Calu3 (cell line): ENCODE measurements at places on chromosomes 12 and 14. TPM values are rescaled to one million over a fixed set of nuclear protein-coding genes. Genes with fewer than 3 reads are reported as not detected.
A peak's percentile ranks its signal among the peaks of the same experiment; 100 is the strongest.

Gene HOXC6
- 0.71 and 1.2 TPM in 2 replicates for total RNA-seq

Gene NEUROD4
- total RNA-seq, result not detected in 2 replicates

Gene TXNDC16
- 3.5 and 4.0 TPM in 2 replicates for total RNA-seq

DNA sequence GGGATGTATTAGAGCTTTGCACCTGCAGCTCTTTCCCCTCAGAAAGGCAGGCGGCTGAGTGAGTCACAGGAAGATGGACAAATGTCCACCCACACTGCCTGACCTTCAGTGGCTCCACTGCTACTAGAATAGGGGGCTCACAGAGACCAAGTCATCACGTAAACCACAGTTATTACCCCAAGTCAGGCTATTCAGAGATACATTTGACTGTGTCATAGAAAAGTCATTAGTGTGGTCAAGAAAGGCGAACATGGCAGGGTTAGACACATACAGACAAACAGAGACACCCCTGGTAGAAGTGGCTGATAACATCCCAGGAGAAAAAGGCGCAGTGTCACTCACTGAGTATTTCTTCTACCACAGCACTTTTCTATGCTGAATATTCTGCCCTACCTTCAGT, 36.0 kb downstream of the GCH1 start:
- H3K36me3 ChIP-seq, result peaks cover 14% of the 10 kb centered on the region
- no peak overlapping the region for H3K4me3 ChIP-seq
- H3K27me3 ChIP-seq, result no peaks in the 10 kb centered on the region
- DNase-seq, result no peak

GRCh38 chr12:65277994-65278575, 398 bp upstream of the MSRB3 start:
- peak overlapping the region; percentile 63 for H3K4me3 ChIP-seq
- H3K27ac ChIP-seq, result no peak overlapping the region
- no peaks in the 10 kb centered on the region for H3K4me1 ChIP-seq
- H3K27me3 ChIP-seq, result peaks cover 39% of the 10 kb centered on the region
- H3K36me3 ChIP-seq, result peaks cover 16% of the 10 kb centered on the region
- DNase-seq, result no peak

DNA sequence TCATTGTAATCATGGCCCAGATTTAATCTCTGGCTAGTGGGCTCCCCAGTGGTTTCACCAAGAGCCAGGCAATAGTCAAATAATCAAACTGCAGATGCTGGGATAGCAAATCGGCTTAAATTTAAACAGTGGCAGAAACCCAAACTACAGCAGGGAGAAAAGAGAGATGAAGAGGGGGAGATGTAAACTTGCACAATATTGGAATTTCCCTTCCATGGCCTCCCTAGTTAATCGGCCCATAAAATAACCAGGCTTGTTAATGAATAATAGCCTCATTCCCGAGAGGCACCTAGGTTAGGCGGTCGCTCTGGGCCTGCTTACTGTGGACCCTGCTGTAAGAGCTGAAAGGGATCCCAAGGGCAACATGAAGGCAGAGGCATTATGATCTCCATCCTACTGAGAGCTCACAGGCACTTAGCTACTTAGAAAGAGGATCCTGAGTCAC, 116.2 kb downstream of the NUAK1 start:
- peaks cover 16% of the 10 kb centered on the region for H3K36me3 ChIP-seq
- DNase-seq, result peak; percentile 42
- H3K4me1 ChIP-seq, result peaks cover 47% of the 10 kb centered on the region
- H3K27me3 ChIP-seq, result no peaks in the 10 kb centered on the region

DNA sequence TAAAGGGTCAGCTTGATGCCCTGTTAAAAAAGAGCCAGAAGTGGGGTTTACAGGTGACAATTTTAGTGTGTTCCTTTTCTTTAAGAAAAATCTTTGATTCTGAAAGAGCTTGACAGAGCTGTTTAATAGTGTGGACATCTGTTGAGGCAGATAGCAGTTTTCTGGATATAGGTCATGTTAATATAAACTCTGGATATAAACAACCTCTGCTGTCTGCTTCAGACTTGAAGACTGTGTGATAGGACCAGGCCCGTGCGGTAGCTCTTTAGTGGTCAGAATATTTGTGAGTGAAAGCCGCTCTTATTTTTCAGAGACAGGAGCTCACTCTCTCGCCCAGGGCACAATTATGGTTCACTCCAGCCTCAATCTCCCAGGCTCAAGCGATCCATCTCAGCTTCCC, 439.9 kb upstream of the RGS6 start:
- H3K4me3 ChIP-seq, result no peak overlapping the region
- H3K27ac ChIP-seq, result no peak overlapping the region
- H3K27me3 ChIP-seq, result no peaks in the 10 kb centered on the region
- DNase-seq, result no peak
- no peaks in the 10 kb centered on the region for H3K4me1 ChIP-seq
- no peaks in the 10 kb centered on the region for H3K36me3 ChIP-seq

- DNase-seq, result no peak
- H3K36me3 ChIP-seq, result no peaks in the 10 kb centered on the region
- H3K27ac ChIP-seq, result no peak overlapping the region
- peaks cover 44% of the 10 kb centered on the region for H3K4me1 ChIP-seq
Measured at GRCh38 chr12:13369474-13370056, 173.0 kb downstream of the EMP1 start.

DNA sequence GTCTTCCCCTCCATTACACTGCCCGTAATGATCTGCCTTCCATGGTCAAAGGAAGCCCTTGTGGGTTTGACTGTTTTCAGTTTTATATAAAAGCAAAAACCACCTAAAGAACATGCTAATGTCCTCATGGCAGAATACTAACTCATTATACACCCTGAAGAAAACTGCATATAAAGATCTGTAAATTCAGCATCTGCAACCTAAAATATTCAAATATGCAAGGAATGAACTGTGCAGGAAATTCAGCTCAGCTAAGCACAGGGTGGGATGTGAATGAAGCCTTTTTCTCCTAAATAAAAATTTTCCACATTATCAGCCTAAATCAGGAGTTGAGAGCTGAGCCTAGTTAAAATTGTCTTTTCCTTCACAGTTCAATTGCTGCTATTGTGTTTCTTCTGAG, 128.1 kb downstream of the NRXN3 start:
- no peak overlapping the region for H3K27ac ChIP-seq
- peaks cover 92% of the 10 kb centered on the region for H3K27me3 ChIP-seq
- no peak overlapping the region for H3K4me3 ChIP-seq
- H3K4me1 ChIP-seq, result no peaks in the 10 kb centered on the region
- no peaks in the 10 kb centered on the region for H3K36me3 ChIP-seq

- no peak for DNase-seq
- peak overlapping the region; percentile 94 for H3K27ac ChIP-seq
- peaks cover 34% of the 10 kb centered on the region for H3K4me1 ChIP-seq
- peaks cover 19% of the 10 kb centered on the region for H3K27me3 ChIP-seq
- peaks cover 41% of the 10 kb centered on the region for H3K36me3 ChIP-seq
- peak overlapping the region; percentile 94 for H3K4me3 ChIP-seq
Measured at GRCh38 chr14:23568021-23568599, 519 bp upstream of the AP1G2 start.

DNA sequence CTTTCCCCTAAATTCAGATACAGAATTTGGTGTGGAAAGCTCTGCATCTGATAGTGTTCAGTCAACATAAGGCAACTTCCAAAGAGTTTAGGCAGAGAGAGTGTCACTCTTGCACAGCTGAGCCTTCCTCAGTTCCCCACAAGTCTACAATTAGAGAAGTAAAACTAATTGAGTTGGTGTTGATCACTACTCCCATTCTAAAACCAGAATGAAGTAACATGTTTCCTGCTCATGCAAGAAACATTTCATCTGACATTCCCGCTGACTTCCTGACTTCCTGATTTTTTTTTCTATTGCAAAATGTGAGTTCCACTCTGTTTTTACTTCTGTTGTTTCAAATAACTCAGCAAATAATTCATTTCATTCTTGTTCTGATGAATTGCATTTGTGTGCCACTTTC, 271.0 kb downstream of the ALG10B start:
- no peaks in the 10 kb centered on the region for H3K36me3 ChIP-seq
- H3K4me3 ChIP-seq, result no peak overlapping the region
- no peaks in the 10 kb centered on the region for H3K27me3 ChIP-seq
- no peaks in the 10 kb centered on the region for H3K4me1 ChIP-seq
- DNase-seq, result no peak
- no peak overlapping the region for H3K27ac ChIP-seq

DNA sequence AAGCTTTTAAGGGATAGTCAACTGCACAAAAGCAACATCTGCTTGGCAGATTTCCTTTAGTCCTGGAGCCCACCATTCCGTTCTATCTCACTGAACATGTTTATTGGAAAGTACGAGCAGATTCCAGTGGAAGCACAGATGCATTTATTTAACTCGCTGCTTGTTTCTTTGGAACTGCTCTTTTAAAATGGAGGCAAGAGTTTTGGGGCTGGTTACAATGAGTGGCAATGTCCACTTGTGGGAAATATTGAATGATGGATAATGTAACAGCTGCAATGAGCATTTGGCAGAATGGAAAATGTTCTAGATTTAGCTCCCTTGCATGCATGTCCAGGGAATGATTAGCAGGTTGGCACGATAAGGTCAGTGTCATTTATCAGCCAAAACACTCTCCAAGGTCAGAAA, 163.0 kb downstream of the ATP23 start:
- H3K36me3 ChIP-seq, result no peaks in the 10 kb centered on the region
- H3K4me3 ChIP-seq, result no peak overlapping the region
- no peak overlapping the region for H3K27ac ChIP-seq
- DNase-seq, result no peak
- no peaks in the 10 kb centered on the region for H3K27me3 ChIP-seq
